ENCODE measurements at places on chromosomes 13 and 19.
A peak's percentile ranks its signal among the peaks of the same experiment; 100 is the strongest.

DNA sequence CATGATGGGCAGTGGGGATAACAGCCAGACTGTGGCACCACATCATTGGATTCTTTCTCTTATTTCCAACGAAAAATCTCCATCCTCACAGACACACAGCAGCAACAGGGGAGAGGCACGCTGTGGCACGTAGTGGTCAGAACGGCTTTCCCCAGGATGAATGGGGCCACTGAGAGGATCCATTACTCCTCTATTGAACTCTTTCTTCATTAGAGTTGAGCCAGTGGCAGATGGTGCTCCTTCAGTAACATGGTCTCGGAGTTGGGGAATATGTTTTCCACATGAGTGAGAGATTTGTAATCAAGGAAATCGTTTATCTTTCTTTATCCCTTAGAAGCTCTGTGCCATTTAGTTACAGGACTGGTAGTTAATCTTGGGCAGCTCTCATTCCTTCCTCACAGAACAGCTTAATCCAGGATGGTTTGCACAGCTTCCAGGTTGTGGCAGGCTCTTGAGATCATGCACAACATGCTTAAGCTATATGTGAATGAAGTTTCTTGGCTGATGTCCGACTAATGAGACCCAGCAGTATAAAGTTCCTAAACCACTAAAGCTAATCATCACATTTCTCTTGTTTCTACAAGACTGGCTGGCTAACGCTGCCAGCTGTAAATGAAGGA, 180.5 kb upstream of the SLC10A2 start:
- DNase-seq: peak; percentile 2

DNA sequence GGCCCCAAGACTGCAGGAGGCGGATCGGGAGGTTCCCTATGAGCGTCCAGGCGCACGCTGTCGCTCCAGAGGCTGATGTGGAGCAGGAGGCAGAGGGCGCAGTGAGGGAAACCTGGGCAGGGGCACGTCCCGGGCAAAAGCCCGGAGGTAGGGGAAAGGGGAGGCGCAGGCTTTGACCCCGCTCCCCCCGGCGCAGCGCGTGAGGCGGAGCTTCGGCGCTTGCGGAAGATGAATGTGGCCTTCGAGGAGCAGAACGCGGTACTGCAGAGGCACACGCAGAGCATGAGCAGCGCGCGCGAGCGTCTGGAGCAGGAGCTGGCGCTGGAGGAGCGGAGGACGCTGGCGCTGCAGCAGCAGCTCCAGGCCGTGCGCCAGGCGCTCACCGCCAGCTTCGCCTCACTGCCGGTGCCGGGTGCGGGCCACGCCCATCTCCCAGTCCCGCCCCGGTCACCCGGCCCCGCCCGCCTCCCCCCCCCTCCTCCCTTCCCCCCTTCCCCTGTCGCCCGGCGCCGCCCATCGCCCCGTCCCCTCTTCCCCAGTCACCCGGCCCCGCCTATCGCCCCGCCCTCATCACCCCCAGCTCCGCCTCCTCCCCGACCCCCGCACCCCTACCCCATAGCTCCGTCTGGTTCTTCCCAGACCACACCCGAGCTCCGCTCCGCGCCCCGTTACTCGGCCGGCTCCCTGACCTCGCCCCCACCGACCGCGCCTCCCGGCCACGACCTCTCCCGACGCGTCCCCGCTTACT, 4.1 kb downstream of the HMG20B start:
- DNase-seq: peak; percentile 66

DNA sequence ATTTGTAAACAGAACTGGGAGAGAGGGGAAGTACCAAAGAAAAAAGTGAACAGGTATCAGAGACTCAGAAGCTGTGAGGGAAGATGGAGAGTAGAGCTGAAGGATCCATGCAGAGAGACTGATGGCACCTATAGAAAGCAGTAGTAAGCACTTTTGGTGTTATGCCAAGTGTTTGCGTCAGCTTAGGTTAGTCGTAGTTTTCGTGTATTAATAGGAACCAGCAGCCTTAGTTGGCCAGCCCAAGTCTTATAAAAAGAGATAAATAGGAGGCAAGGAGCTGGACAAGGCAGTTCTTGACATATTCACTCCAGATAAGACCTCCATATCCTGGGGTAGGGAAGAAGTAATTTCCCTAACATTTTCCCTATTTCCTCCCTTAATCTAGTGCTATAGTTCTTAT, 214.2 kb downstream of the OXGR1 start:
- peak; percentile 19 for DNase-seq

DNA sequence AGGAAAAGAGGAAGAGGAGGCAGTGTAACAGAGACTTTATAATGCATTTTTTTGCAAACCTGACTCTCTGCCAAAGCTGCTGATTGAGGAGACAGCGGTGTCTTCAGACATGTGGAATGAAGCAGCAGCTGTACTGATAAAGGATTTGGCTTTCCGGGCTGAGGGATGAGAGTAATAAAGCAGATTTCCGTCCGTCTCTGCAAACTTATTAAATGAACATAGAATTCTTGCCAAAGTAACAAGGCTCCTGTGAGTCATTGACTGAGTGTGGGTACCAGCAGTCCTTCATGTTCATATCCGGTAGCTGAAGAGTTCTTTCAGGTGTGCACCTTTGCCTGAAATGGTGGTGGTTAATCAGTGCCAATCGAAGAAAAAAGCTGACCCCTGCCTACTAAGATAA, 112.6 kb downstream of the LIG4 start:
- no peak for DNase-seq

DNA sequence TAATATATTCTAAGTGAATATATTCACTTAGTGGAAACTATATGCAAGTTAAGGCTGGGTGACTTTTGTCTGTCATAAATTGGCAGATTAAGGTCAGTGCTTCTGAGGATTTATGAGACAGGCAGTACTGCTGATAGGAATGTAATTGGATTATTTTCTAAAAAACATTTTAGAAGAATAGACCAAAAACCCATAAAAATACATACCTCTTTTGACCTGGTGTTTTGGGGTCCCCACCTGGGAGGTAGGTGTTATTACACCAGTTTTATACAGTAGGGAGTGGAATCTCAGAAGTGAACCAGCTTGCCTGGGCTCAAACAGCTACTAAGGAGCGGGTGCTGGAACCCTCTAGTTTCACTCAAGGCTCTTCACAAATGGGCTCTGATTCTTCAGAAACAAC, 25.3 kb downstream of the COG3 start:
- no peak for DNase-seq

DNA sequence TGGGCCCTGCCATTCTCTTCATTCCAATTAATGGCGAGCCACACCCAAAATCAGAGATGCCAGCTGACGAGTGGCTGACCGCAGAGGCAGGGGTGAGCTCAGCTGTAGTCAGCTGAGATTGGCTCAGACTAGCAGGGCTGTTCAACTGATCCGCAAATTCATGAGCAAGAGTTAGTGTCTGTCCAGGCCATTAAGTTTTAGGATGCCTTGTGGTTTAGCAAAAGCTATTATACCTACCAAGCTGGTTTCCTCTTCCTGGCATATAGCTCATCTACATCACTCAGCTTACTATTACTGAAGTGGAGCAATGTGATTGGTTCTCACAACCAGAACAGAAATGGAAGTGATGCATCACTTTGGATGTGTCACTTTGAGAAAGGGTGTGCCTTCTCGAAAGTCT, 148.7 kb downstream of the NALCN start:
- DNase-seq: no peak

- DNase-seq: peak; percentile 53
Observed at GRCh38 chr13:114118511-114119123, 13.8 kb downstream of the RASA3 start.

DNA sequence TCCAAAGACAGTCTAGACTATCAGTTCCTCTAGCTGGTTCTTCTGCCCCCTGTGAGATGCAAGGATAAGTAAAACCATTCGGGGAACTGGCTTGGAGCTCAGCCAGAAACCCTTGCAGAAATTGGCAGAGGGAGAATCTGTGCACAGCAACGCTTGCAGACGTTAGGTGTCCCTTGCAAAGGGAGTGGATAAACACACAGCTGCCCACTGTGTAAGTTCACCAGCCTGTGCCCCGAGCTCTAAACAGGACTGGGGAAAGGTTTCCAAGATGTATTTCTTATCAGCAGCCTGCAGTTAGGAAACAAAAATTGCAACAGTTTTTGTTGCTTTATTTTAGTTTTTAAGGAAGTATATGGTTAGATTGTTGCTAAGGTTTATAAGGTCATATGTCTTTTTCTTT, 19.0 kb upstream of the ADGRE1 start:
- DNase-seq: no peak

GRCh38 chr13:32496599-32497160, 41.9 kb downstream of the N4BP2L2 start:
- no peak for DNase-seq

GRCh38 chr13:41060724-41061074, 610 bp upstream of the WBP4 start:
- peak; percentile 84 for DNase-seq

- no peak for DNase-seq
Observed at GRCh38 chr19:2797280-2797679, 12.0 kb downstream of the THOP1 start.

DNA sequence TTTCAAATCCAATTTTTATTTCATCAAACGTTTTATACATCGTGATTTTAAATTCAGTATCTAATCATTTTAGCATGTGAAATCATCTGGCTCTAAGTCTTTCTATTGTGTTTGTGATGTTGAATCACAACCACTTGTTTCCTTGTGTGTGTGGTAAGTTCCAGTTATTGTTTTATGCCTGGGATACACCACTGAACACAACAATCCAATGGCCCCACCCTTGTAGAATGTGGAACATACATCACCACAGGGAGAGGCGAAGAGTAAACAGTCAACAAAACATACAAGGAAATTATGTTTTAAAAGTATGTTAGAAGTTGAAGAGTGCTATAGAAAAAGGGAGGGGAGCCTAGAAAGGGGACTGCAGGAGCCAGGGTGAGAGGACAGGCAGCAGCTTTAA, 100.5 kb downstream of the EPSTI1 start:
- no peak for DNase-seq

- DNase-seq: no peak
Observed at GRCh38 chr13:71213252-71213821, 653.7 kb downstream of the DACH1 start.

GRCh38 chr13:39526499-39526898, 76.5 kb downstream of the LHFPL6 start:
- DNase-seq: no peak

DNA sequence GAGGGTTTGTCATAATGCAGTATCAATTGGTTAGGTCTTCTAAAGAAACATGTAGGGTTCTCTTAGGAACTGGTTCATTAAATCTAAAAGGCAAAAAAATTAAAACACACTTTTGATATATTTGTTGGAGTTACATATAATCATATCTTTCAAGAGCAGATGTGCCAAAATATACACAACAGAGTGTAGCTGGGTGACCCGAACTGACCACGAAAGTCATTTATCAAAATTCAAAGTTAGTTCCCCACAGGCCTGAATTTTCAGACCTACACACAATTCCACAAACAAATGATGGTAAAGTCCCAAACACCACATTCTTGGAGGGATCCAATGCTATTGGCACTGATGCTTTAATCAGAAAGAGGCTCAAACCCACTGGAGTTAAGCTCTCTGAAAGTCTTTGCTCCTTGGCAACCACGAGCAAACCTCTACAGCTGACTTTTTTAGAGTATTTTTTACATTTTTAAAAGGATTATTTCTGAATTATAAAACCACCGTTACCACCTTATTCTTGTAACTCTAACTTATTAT, 50.9 kb downstream of the IRS2 start:
- no peak for DNase-seq

DNA sequence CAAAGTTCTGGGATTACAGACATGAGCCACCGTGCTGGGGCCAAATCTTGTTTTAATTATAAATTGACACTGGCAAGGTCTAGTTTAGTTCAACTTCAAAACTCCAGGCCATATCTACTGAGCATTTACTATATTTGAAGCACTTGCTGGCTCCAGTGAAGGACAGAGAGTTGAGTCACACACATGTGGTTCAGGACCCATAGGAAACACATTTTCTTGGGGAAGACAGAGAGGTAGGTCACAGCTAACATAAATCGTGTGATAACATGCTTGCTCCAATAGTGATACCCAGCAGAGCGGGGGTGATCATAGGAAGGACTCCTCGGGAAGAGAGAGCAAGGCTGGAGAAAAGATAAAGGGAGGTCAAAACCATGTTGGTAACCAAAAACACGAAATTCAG, 170.6 kb upstream of the TSC22D1 start:
- DNase-seq: no peak

DNA sequence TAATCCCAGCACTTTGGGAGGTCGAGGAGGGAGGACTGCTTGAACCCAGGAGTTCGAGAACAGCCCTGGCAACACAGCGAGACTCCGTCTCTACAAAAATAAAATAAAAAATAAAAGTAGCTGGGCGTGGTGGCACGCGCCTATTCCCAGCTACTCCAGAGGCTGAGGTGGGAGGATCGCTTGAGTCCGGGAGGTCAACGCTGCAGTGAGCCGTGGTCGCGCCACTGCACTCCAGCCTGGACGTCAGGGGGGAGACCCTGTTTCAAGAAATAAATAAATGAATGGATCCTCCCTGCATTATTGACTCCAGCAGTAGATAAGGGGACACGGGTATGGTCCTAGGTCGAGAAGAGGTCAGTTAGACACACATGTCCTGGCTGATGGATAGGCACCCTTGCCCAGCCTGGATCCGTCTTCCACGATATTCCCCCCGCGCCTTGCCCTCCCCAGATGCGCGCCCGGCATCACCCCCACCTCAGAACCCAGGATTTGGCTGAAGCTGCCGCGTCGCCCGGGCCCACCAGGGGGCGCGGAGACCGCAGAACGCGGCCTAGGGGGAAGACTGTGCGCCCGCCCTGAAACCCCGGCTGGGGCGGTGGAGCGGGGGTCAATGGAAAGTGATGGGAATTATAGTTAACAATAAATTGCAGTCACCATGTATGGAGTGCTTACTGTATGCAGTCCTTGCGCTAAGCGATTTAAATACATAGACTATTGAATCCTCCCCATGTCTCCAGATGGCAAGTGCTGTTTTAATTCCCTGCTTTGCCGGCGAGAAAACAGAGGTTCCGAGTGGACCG, 2.1 kb upstream of the HOOK2 start:
- peak; percentile 74 for DNase-seq

GRCh38 chr19:6697291-6697690, 23.2 kb downstream of the C3 start:
- DNase-seq: no peak

- no peak for DNase-seq
Observed at GRCh38 chr13:98772794-98773452, 20.5 kb upstream of the SLC15A1 start.

DNA sequence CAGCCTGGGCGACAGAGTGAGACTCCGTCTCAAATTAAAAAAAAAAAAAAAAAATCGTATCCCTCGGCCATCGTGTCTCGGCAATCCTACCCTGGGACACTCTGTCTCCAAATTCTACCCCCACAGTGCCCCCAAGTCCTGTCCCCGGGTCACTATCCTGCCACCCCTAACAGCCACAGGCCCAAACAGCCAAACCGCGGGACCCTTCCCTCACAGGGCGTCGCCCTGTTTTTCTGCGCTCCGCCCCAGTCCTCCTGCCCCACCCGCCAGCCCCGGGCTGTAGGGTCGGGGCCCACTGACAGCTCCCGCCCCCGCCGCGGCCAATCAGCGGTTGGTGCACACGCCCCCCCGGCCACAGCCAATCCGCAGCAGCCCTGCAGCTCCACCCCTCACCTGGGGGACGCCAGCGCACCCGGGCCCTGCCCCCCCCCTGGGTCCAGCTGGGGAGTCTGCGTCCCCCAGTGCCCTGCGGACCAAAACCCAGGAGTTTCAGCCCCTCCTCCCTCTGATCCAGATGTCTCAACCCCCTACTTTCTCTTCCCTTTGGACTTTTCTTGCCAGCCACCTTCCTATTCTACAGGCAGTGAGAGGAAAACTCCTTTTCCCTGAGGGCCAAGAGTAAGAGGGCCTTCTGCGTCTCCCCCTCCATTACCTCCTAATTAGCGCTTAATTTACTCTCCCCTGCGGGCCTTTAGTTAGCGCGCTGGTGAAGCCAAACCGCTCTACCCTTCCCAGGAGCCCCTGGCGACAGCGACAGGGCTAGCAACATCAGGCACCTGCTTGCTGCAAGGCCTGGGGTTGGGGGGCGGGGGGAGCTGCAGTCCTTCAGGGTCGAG, 1.5 kb upstream of the BCAT2 start:
- peak; percentile 60 for DNase-seq
